ENCODE measurements at places on chromosomes 6 and 20.

- DNase-seq: no peak
These were observed 14.7 kb downstream of the UQCC2 start for GRCh38 chr6:33696548-33697518.

DNA sequence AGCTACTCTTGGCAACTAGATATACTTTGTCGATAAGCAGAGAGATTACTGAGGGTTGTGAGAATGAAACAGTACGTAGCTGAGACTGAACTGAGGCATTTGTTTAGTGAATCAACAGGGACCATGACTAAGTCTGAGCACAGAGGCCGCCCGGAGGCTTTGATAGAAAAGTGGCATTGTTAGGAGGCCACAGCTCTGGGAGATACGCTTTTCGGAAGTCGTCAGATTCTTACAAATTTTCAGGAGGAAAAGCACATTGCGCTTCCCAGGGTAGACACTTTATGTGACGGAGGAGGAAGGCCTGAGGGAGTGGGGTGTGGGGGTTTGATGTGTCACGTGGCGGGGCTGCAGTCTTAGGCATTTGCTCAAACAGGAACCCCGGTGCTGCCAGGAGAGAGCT lies 69.4 kb downstream of the PSMG4 start:
- DNase-seq: no peak

DNA sequence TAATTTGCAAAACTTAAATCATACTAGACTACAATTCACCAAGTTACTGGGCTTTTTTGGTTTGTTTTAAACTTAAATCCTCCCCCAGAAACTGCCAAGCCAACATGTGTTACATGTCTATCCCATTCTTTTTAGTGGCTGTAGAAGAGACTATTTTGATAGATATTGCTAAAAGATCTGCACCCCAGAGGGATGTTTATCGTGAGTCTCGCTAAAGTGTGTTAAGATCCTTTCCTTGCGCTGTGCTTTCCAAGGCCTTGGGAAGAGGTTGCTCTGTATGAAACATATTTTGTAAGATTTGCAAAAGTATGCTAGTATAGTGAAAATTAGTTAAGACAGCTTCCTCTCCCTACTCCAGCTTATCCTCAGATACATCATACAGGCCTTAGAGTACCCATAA lies 63.0 kb downstream of the GPX5 start:
- no peak for DNase-seq

- no peak for DNase-seq
These were observed 50.9 kb upstream of the CD2AP start for GRCh38 chr6:47426524-47427302.

- DNase-seq: no peak
These were observed 158.1 kb upstream of the AKAP12 start for GRCh38 chr6:151081656-151082055.

GRCh38 chr6:114862819-114863218 lies 520.0 kb upstream of the HS3ST5 start:
- DNase-seq: no peak

DNA sequence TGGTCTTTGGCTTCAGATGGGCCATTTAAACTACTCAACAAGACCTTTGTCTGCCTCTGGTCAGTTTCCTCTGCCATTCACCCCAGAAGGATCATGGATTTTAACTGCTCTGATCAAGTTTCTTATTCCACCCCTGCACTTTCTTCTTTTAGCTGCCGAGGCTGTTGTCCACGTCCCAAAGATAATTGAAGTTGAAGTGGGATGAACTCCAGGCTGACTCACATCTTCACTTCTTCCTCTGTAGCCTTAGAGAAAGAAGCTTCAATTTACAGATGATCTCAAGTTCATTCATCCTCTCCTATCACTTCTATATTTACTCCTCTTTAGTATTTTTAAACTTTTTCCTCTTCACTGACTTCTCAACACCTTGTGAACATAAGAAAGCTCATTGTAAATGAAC lies 651.6 kb downstream of the UTRN start:
- no peak for DNase-seq

GRCh38 chr6:169169375-169169774 lies 84.3 kb downstream of the THBS2 start:
- DNase-seq: no peak

- no peak for DNase-seq
These were observed at the start of gene PRRT1 for GRCh38 chr6:32151863-32152768. TSS of gene PRRT1 (minus strand) at chr6:32151939. CDS start at chr6:32151827, 112 bp downstream.

DNA sequence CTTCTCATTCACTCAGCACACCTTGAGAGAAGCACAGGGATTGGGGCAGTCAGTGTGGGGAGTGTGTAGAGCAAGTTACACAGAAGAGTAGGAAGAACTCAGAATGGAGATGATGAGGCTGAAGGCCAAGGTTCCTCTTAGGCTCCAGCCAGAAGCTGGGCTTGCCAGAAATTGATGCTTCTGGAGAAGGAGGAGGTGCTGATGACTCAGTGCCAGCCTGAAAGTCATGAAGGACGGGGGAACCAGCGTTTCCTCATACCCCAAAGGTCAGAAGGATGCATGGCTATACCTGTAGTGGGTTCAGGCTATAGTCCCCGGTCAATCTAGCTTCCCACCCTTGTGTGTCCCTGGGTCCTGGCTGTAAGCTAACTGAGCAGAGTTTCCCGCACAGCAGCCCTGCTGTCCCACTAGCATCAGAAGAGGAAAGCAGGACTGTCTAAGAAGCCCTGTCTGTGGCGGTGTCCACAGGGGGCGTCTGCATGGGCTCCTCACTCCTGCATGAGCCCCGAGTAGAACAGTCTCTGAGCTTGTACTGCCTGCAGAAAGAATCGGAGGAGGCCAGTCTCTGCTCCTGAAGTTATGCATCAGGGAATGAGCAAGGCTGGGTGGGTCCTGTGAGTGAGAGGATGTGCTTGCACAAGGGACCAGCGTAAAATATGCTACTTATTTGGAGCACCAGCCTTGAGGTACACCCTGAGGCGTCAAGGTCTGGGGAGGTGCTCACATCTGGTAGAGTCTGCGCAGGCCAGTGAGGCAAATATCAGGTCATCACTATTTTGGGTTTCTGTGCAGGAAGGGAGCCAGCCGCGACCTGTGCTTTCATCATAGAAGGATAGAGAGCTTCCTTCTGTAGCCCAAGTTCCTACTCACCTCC lies 148.5 kb downstream of the MRPL14 start:
- no peak for DNase-seq

DNA sequence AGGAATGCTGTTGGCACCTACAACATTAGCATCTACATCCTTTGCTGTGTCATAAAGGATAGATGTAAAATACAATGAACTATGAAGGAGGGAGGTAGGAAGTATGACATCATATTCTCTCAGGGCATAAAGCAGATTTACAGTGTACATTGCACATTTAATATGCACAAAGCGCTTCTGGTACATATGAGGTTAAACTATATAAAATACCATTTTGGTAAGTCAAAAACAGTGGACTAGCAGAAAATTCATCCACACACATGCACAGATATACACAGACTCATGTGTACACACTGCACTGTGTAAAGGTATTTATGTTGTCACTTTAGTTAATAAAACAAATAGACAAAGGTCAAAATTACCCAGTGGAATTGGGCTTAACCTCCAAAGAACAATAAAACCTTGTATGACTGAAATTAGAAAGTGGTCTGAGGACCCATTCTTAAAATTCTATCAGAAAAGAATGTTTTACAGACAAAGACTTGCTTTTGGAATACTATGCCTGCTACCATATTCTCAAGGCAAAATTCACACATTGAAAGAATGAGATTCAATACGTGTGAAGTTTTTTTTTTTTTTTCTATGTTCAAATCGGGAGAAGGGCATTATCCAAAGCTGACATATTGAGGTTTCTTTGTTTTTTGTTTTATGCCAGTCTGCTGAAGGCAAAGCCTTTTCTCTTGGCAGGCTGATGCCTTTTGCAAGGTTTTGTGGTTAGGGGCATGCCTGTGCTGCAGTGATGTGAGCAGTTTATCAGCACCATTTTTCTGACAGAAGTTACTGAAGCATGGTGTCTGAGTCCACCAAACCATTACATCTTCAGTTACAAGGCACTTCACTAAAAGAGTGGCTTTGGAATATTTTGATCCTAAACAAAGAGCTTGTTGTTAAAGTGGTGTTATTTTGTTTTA lies 199.0 kb downstream of the PLCB1 start:
- peak; percentile 72 for DNase-seq

DNA sequence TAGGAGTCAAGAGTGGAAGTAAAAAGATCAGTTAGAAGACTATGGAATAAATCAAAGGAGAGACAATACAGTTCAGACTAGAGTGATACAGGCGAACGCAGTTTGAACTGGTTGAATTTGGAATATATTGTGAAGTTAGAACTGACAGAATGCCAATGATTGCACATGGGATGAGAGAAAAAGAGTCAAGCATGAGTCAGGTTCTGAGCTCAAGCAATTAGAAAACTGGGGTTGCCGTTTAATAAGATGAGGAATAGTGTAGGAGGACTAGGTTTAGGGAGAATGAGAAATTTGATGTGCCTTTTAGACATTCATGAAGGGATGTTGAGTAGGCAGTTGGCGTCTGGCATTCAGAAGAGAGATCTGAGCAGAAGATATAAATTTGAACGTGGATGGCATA lies 8.0 kb downstream of the RNF217 start:
- DNase-seq: no peak

- no peak for DNase-seq
These were observed 47.9 kb upstream of the RNF8 start for GRCh38 chr6:37305841-37306425.

Data from kidney epithelial cell (primary cell).